A673 (cell line): ENCODE measurements at places on chromosomes 4 and X. TPM values are rescaled to one million over a fixed set of nuclear protein-coding genes. Genes with fewer than 3 reads are reported as not detected.

- peak; percentile 85 for DNase-seq
Measured at GRCh38 chr4:973431-974397, at the start of gene DGKQ. Gene DGKQ, minus strand, starts transcription at chr4:973569. Its CDS starts 87 bp downstream, at chr4:973482.

DNA sequence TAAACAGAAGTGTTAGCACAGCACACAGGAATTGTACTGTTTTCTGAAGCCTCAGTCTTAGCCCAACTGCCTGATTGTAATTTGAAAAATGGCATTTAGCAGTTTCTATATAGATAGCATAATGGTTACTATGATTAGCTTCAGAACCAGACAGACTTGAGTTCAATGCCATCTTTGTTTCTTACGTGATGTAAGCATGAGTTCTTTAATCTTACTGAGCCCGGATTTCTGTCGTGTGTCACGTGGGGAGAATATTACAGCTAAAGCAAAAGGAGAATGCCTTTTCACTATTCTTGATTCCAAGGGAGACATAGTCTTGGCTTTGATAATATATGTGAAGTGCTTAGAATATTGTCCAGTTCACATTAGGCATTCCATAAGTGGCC is 407.3 kb downstream of the STIM2 start:
- DNase-seq, result no peak

- DNase-seq, result no peak
Measured at GRCh38 chr4:139872274-139872673, 206.7 kb downstream of the MGST2 start.

DNA sequence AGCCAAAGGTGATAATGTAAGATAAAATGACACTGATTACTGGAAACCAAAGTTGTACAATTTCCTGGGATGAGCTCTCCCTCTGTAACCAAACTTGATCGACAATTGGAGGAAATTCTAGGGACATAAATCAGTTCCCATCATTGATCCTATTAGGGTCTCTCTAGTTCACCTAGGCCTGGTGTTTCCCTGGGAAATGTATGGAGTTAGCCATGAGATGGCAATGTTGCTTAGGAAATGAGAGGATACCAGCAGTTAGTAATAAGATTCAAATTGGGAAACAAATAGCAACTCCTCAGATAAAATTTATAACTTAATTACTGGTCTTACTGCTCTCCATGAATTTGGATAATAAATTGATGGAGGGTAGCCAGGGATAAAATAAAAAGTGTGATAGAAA is 52.2 kb downstream of the SPATA18 start:
- DNase-seq, result peak; percentile 57

- no peak for DNase-seq
Measured at GRCh38 chr4:99586797-99587196, 12.2 kb downstream of the MTTP start.

DNA sequence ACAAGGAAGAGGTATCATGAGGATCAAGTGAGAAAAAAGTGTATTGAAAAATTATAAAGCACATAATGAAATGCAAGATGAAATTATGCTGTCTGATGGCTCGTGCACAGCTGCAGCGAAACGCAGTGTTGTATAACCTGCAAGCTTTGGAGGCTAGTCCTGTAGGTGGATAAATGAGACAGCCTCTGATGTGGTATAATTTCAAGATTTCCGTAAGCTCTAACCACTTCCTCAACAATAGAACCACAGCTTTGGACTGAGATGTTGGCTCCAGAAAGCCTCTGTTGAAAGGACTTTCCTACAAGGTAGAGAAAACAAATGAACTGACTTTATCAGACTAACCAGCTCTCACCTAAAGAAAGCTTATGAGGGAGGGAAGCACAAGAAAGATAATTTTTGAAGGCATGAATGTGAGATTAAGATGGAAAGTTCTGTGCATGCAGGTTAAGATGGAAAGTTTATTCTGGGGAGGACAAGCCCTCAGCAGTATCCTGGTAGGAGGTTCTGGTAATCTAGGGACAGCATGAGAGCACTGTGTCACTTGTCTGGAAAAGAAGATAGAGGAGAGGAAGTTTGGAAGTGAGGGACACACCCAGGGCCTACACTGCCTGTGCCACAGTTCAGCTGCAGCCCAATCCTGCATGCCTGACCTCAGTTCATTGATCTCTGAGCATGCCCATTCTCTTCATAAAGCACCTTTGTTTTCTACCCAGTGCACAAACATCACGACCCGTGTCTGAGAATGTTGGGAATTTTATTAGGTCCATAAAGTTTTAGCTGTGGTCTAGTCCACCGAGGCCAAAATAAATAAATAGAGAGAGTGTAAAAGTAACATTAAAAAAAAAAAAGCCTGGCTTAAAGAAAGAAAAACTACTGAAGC is 161.5 kb upstream of the SFRP2 start:
- DNase-seq, result no peak

GRCh38 chr4:119139822-119140252 is 4.2 kb downstream of the MYOZ2 start:
- DNase-seq, result no peak

The ELMOD2 gene
- total RNA-seq, result 37.2 and 38.1 TPM in 2 replicates

The ETDB gene
- not detected in 2 replicates for total RNA-seq

The CXorf38 gene
- total RNA-seq, result 8.1 and 10.1 TPM in 2 replicates

The ODAPH gene
- total RNA-seq, result not detected in 2 replicates

The TMEM47 gene
- total RNA-seq, result 35.9 and 36.4 TPM in 2 replicates

The RGS12 gene
- 53.9 and 56.7 TPM in 2 replicates for total RNA-seq
